ENCODE measurements at places on chromosomes 7 and 10.

DNA sequence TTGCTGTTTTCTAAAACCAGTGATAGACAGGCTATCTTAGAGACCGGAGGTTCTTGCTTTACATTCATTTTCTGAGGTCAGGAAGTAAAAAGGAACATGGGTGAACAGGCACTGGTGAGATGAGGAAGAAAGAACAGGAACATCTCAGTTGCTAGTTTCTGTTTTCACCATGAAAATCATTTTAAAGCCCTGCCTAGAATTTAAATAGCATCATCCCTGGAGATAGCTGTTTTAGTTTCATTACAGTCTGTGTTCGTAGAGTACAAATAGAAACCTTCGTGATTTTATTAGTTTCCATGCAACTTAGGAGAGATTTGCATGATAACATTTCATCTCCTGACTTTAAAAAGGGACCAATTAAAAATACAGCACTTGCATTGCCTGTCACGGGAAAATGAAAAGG lies 14.7 kb downstream of the KCNMA1 start:
- DNase-seq = no peak

- no peak for DNase-seq
Measured at GRCh38 chr7:100683659-100684533, 10.2 kb downstream of the GIGYF1 start.

GRCh38 chr7:66355756-66356155 lies 150.6 kb downstream of the TPST1 start:
- peak; percentile 23 for DNase-seq

GRCh38 chr7:114084002-114084471 lies 165.2 kb upstream of the PPP1R3A start:
- DNase-seq = no peak

DNA sequence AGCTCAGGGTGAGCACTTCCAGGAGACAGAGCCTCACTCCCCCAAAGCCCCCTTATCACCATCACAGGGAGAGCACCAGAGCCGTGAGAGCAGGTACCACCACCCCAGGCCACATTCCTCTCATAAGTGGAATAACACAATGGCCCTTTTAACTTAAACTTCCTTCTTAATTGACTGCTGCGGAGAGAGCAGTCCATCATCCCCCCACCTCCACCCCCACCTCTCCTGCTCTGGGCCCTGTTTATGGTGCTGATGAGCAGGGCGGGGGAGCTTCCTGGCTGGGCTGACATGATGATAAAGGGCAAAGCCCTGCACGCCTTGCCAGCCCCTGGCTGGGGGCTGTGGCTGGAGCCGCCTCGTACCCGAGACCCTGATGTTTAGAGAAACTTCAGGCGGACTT lies 81.4 kb upstream of the PODXL start:
- DNase-seq = no peak
